ENCODE measurements at places on chromosomes 13 and 19. TPM values are rescaled to one million over a fixed set of nuclear protein-coding genes. Genes with fewer than 3 reads are reported as not detected.

- peaks cover 60% of the 10 kb centered on the region for H3K4me1 ChIP-seq
- peaks cover 13% of the 10 kb centered on the region for H3K36me3 ChIP-seq
- H3K27me3 ChIP-seq = no peaks in the 10 kb centered on the region
Observed at GRCh38 chr19:44850641-44851109, 4.6 kb downstream of the NECTIN2 start.

DNA sequence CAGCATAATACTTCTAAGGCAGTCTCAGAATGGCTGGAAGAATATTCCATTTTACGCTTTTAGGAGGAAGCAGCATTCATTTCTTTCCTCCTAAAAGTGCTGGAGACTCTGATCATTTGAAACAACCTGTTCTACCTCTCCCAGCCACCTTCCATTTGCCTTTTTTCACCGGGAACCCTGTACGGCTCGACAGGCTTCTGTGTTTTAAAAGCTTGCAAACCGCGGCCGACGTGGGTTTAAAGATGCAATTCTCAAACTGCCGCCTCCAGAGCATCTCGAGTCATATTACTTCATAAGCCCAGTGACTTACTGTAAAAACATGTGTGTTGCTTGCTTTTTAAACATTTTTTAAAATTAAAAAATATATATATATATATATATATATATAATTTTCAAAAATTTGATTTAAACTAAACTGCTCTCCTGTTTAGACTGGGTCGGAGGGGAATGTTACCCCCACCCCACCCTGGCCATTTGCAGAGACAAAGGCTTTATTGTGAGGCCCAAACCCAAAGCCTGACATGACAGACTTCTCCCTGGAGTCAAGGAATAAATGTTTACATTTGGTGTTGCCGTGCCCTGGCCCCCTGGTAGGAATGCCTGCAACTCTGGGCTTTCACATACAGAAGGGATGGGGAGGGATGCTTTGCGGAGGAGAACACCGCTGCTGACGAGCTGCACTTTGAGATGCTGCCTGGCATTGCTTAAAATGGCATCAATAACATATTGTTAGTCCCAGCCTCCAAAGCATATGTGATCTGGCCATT lies 30.4 kb downstream of the ZNF536 start:
- no peak for DNase-seq
- H3K4me1 ChIP-seq = no peaks in the 10 kb centered on the region
- no peak overlapping the region for H3K27ac ChIP-seq
- peaks cover 3% of the 10 kb centered on the region for H3K27me3 ChIP-seq

GRCh38 chr19:42095814-42096230 lies 19.9 kb downstream of the ZNF574 start:
- no peak overlapping the region for H3K27ac ChIP-seq
- peaks cover 30% of the 10 kb centered on the region for H3K4me1 ChIP-seq
- H3K4me3 ChIP-seq = no peak overlapping the region
- peaks cover 18% of the 10 kb centered on the region for H3K27me3 ChIP-seq
- DNase-seq = peak; percentile 83

DNA sequence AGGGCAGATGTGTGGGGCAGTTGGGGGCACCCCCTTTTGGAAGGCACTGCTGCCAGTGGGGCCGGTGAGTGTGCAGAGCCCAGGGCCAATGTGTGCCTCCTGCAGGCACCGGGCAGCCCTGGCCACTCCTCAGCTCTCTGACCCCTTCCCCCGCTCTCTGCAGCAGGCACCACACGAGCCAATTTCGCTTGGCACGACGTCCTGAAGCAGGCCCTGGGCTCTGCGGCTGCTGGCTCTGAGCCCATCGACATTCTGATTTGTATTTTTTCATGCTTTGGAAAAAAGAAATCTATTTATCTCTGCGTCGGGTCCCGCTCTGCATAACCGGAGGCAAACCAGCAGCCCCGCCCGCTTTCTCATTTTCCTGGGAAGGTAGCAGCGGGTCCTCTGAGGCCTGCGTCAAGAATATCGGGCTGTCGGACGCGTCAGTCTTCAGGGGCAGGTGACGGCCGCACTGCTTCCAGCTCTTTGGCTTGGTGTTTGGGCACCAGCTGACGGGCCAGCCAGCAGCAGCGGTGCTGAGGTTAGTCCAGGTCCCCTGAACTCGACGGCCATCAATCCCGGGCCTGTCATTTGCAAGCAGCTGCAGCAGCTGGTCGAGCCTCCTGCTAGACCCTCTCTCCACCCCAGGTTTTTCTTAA lies 134.3 kb downstream of the KDM4B start:
- H3K4me3 ChIP-seq = no peak overlapping the region
- H3K27me3 ChIP-seq = no peaks in the 10 kb centered on the region
- H3K4me1 ChIP-seq = peaks cover 22% of the 10 kb centered on the region
- peaks cover 8% of the 10 kb centered on the region for H3K36me3 ChIP-seq
- DNase-seq = no peak

- H3K4me3 ChIP-seq = no peak overlapping the region
- no peaks in the 10 kb centered on the region for H3K4me1 ChIP-seq
- no peaks in the 10 kb centered on the region for H3K36me3 ChIP-seq
- H3K27ac ChIP-seq = 0 out of 3 replicates have a peak overlapping the region, but pooled peaks have one; percentile 30
- H3K27me3 ChIP-seq = no peaks in the 10 kb centered on the region
Observed at GRCh38 chr13:26342898-26343297, 89.0 kb downstream of the CDK8 start.

DNA sequence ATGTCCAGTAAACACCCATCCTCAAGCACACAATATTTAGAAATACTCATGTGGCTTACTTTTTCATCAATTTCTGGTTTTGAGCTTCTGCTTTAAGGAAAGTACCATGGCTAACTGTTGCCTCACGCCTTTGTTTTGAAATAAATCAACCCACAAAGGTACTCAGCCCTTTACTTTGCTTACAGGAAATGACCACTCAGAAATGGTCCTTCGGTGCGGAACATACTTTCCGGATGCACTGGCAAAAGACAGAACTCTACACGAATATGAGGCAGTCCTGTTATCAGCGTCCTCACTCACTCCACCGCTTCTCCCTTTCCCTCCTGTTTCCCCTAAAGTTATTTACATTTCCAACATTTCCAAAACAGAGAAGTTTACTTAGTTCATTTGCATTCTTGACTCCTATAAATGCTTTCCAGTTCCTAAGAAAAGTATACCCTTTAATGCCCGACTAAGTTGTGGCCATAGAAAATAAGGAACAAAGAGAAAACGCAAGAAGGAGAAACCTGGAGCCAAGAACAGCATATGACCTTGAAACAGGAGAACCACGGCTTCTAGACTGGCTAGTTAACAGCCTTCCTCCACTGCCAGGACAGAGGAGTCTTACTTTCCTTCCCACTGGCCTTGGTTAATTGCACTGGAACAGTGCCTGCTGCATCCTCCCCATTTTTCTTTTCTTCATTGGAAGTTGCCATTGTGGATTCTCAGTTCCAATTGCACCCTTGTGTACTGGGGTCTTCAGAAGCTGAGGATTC lies 10.6 kb downstream of the FPR2 start:
- H3K36me3 ChIP-seq = no peaks in the 10 kb centered on the region
- no peaks in the 10 kb centered on the region for H3K4me1 ChIP-seq
- H3K4me3 ChIP-seq = no peak overlapping the region
- no peaks in the 10 kb centered on the region for H3K27me3 ChIP-seq
- H3K27ac ChIP-seq = no peak overlapping the region

GRCh38 chr19:44986389-44986788 lies 14.9 kb upstream of the RELB start:
- no peak overlapping the region for H3K4me3 ChIP-seq
- peaks cover 83% of the 10 kb centered on the region for H3K36me3 ChIP-seq
- no peak overlapping the region for H3K27ac ChIP-seq

DNA sequence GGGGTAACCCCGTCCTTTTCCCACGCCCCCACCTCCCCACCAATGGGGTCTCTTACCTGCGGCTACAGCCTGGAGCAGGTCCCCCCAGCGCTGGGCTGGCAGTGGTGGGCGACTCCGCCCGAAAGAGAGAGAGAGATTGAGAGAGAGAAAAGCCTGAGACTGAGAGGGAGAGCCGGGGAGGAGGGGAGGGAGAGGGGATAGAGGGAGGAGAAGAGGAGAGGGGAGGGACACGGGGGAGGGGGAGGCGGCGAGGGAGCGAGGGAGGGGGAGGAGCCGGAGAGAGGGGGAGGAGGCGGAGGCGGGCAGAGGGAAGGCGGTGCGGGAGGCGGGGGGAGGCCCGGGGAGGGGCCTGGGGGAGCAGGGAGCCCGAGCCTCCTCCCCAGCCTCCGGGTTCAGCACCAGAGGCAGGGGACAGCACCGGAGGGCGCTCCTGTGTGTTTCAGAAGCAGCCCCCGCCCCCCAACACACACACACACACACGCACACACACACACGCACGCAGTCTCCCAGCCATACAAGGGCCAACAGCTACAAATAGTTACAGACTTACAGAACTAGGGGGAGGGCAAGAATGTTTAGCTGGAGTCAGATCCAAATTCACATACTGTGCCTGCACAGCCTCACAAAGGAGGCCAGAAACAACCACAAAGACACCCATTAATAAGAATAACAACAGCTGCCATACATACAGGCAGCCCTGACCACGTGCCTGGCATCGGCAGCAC lies at the start of gene SLC8A2:
TSS of gene SLC8A2 (minus strand) at position 161 of the 725 bp plus-strand sequence. CDS start 5,490 bp downstream, outside the sequence.
- H3K4me3 ChIP-seq = no peak within 1 kb of the TSS
- DNase-seq = peak; percentile 97
- no peak within 1 kb of the TSS for H3K27ac ChIP-seq
- no peaks in the 10 kb centered on the region for H3K36me3 ChIP-seq

DNA sequence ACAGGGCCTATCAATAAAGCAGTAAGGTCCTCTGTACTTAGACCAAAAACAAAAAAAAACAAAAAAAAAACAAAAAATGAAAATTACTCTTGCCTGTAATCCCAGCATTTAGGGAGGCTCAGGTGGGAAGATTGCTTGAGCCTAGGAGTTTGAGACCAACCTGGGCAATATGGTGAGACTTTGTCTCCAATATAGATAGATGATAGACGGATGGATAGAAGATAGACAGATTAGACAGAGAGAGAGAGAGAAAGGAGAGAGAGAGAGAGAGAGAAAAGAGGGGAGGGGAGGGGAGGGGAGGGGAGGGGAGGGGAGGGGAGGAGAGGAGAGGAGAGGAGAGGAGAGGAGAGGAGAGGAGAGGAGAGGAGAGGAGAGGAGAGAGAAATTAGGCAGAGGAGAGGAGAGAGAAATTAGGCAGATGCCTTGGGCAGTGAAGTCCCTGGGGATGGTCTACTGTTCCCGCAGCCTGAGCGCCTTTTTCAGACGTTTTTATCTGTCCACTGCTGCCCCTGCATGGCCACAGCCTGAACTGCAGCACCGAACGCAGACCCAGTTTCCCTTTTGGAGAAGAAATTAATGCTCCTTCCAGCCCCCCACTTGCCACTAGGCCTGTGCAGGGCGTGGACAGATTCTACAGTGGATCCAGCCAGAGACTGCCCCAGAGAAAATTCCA lies 9.8 kb upstream of the ZNF627 start:
- H3K4me3 ChIP-seq = no peak overlapping the region
- H3K27me3 ChIP-seq = no peaks in the 10 kb centered on the region
- peaks cover 20% of the 10 kb centered on the region for H3K4me1 ChIP-seq
- H3K36me3 ChIP-seq = no peaks in the 10 kb centered on the region

DNA sequence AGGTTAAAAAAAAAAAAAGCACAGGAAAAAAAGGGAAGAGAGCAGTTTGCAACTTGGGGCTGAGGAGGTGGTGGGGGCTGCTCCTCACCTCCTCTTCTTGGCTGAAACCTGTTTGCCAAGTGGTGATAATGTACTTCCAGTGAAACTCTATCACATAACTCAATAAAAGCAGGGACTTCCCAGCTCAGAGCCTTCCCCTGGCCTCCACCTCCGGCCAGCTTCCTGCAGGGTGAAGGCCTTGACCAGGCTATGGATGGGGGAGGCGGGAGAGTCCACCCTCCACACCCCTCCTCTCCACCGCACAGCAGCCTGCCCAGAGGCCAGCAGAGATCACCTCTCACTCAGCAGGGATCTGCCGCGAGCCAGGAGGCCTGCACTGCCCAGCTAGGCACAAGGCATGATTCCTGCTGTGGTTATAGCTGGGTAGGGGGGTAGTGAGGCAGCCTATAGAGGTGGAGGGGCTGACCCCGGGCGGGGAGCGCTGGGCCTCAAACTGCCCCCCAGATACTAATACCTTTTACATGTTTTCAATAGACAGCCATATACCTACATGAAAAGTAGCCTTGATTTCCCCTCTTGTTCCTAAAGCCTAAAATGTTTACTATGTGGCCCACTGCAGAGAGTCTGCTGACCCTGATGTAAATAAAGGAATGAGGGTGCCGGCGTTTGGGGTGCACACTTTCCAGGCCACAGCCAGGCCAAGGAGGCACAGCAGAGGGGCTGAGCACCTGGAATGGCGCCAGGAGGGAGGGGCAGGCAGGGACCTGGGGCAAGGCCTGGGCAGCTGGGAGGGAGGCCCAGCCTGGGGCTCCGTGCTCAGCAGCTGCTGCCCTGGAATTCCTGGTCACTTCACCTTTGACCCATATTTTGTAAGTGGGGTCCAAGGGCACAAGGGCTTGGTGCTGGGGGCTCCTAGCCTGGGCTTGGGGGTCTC lies 10.3 kb downstream of the ZNF787 start:
- no peaks in the 10 kb centered on the region for H3K27me3 ChIP-seq
- H3K36me3 ChIP-seq = peaks cover 61% of the 10 kb centered on the region
- no peak overlapping the region for H3K27ac ChIP-seq
- H3K4me3 ChIP-seq = no peak overlapping the region
- no peak for DNase-seq
- H3K4me1 ChIP-seq = peaks cover 65% of the 10 kb centered on the region

DNA sequence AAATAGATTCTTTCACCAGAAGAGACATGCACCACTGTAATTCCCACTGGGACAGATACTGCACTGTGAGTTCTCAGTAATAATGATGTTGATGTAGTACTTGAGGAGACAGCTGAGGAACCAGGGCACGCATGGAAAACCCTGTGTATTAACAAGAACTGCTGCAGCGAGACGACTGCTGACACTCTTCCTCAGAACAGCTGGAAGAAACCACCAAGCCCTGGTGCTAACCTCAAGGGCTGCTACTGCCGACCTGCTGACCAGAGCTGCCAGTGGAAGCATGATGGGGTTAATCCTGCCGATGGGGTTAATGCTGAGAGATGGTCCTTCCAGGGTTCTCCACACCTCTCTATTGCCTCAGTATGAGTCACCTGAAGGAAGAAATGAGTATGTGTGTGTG lies 45.6 kb downstream of the EDNRB start:
- H3K27ac ChIP-seq = no peak overlapping the region
- no peak overlapping the region for H3K4me3 ChIP-seq
- no peak for DNase-seq
- H3K36me3 ChIP-seq = no peaks in the 10 kb centered on the region
- H3K4me1 ChIP-seq = no peaks in the 10 kb centered on the region
- no peaks in the 10 kb centered on the region for H3K27me3 ChIP-seq

GRCh38 chr13:73103238-73103637 lies 44.4 kb downstream of the KLF5 start:
- no peaks in the 10 kb centered on the region for H3K36me3 ChIP-seq
- no peak overlapping the region for H3K27ac ChIP-seq
- DNase-seq = no peak
- H3K4me1 ChIP-seq = no peaks in the 10 kb centered on the region
- no peaks in the 10 kb centered on the region for H3K27me3 ChIP-seq

- no peaks in the 10 kb centered on the region for H3K36me3 ChIP-seq
- DNase-seq = no peak
- H3K27me3 ChIP-seq = no peaks in the 10 kb centered on the region
- no peaks in the 10 kb centered on the region for H3K4me1 ChIP-seq
- H3K27ac ChIP-seq = no peak overlapping the region
- no peak overlapping the region for H3K4me3 ChIP-seq
Observed at GRCh38 chr13:91329733-91330132, 17.8 kb upstream of the MIR17HG start.

- H3K4me3 ChIP-seq = no peak overlapping the region
- no peak overlapping the region for H3K27ac ChIP-seq
- peak; percentile 32 for DNase-seq
- no peaks in the 10 kb centered on the region for H3K27me3 ChIP-seq
- H3K4me1 ChIP-seq = peaks cover 4% of the 10 kb centered on the region
Observed at GRCh38 chr13:99265821-99266426, 7.7 kb upstream of the GPR18 start.

The ANKRD24 gene
- 0.07 TPM for total RNA-seq

The DLL3 gene
- total RNA-seq = 3.4 TPM

The ALOX5AP gene
- 0.31 TPM for total RNA-seq

The PSPN gene
- total RNA-seq = 1.1 TPM

The FAM216B gene
- not detected for total RNA-seq
